ENCODE measurements at places on chromosomes 7 and 10. TPM values are rescaled to one million over a fixed set of nuclear protein-coding genes. Genes with fewer than 3 reads are reported as not detected.

PBLD gene
- 8.7 TPM for total RNA-seq

HTR5A gene
- total RNA-seq, result not detected

EBF3 gene
- total RNA-seq, result 7.8 TPM

SHTN1 gene
- 19.7 TPM for total RNA-seq

CRYGN gene
- not detected for total RNA-seq

TSPAN33 gene
- 8.4 TPM for total RNA-seq

ANKRD2 gene
- total RNA-seq, result not detected

TMEM176A gene
- total RNA-seq, result 6.9 TPM

FOXP2 gene
- 4.9 TPM for total RNA-seq

SFTPA1 gene
- total RNA-seq, result not detected

CRPPA gene
- 3.7 TPM for total RNA-seq

PNLIPRP3 gene
- total RNA-seq, result not detected

CYP2C8 gene
- total RNA-seq, result 0.40 TPM

DNA sequence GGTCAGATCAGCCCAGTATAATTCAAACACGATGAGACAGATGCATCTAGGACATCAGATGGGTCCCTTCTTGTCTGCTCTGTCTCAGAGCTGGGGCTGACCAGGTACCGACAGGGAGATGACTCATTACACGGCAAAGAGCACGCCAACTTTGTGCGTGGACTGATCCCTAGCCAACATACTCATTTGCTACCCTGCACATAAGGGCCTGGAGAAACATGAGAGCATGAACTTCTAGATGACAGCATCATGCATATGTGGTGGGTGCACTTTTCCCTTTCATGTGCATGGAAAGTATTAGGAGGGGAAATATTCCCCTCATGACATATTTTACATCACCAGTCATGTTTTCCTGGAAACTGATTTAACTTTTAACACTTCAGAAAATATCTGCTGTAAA lies 35.1 kb upstream of the NPVF start:
- no peaks in the 10 kb centered on the region for H3K4me1 ChIP-seq
- no peaks in the 10 kb centered on the region for H3K27me3 ChIP-seq
- no peaks in the 10 kb centered on the region for H3K36me3 ChIP-seq
- H3K27ac ChIP-seq, result no peak overlapping the region
- DNase-seq, result no peak
- H3K4me3 ChIP-seq, result no peak overlapping the region

- H3K36me3 ChIP-seq, result no peaks in the 10 kb centered on the region
- H3K4me1 ChIP-seq, result no peaks in the 10 kb centered on the region
- H3K27me3 ChIP-seq, result no peaks in the 10 kb centered on the region
- no peak overlapping the region for H3K27ac ChIP-seq
These were observed 594.2 kb downstream of the CALN1 start for GRCh38 chr7:71817916-71818315.

DNA sequence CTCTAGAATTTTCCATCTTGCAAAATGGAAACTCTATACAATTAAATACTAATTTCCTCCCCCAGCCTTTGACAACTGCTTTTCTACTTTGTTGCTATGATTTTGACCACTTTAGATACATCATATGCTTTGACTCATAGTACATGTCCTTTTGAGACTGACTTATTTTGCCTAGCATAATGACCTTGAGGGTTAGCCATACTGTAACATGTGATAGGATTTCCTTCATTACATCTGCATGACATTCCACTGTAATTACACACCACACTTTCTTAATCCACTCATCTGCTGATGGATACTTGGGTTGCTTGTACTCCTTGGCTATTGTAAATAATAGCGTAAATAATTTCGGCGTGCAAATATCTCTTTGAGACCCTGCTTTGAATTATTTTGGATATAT lies 127.7 kb downstream of the JAZF1 start:
- H3K4me1 ChIP-seq, result no peaks in the 10 kb centered on the region
- no peak overlapping the region for H3K4me3 ChIP-seq
- no peak for DNase-seq
- H3K36me3 ChIP-seq, result no peaks in the 10 kb centered on the region

- DNase-seq, result no peak
- H3K27me3 ChIP-seq, result no peaks in the 10 kb centered on the region
- no peaks in the 10 kb centered on the region for H3K36me3 ChIP-seq
- no peaks in the 10 kb centered on the region for H3K4me1 ChIP-seq
- no peak overlapping the region for H3K4me3 ChIP-seq
These were observed 335.1 kb upstream of the SEMA3A start for GRCh38 chr7:84529480-84530205.

DNA sequence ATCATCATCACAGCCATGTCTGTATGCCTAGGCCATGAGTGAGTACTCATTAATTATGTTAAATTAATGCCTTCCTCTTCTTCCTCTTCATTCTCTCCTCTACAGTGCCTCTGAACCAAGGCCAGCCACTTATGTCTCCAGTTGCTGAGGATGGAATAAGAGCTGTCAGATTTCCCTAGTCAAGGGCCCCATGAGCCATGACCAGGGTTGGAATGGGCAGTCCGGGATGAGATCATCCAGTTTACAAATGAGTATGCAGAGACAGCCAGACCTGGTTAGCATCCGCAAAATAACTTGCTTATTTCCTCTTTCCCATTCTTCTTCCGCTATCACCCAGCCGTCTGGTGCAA lies 342.7 kb downstream of the GRID1 start:
- no peak overlapping the region for H3K27ac ChIP-seq
- no peaks in the 10 kb centered on the region for H3K36me3 ChIP-seq
- H3K27me3 ChIP-seq, result no peaks in the 10 kb centered on the region

GRCh38 chr7:100035876-100036275 lies 13.7 kb upstream of the ZSCAN21 start:
- no peak for DNase-seq
- H3K27ac ChIP-seq, result no peak overlapping the region
- H3K36me3 ChIP-seq, result peaks cover 9% of the 10 kb centered on the region
- no peaks in the 10 kb centered on the region for H3K27me3 ChIP-seq

- peak overlapping the region; percentile 26 for H3K4me3 ChIP-seq
- H3K4me1 ChIP-seq, result no peaks in the 10 kb centered on the region
- H3K36me3 ChIP-seq, result no peaks in the 10 kb centered on the region
- no peak for DNase-seq
- H3K27ac ChIP-seq, result no peak overlapping the region
These were observed 25.0 kb downstream of the SHH start for GRCh38 chr7:155787171-155787851.

DNA sequence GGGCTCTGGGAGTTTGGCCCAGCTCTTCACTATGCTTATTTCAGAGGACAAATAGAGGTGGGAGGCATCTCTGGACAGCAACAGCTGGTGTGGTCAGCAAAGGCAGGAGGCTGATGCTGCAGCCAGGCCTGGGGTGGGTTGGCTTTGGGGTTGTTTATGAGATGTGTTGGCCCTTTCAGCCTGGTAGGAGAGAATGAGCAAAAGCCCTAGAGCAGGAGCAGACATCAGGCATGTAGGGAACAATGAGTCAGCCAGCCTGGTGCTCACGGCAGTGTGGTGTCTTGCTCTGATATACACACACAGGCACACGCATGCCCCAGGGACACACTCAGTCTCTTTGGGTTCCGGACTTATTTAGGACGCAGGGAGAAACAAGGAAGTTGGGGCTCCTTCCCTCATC lies 157.1 kb downstream of the PRKCQ start:
- no peaks in the 10 kb centered on the region for H3K27me3 ChIP-seq
- DNase-seq, result no peak
- no peak overlapping the region for H3K4me3 ChIP-seq
- no peaks in the 10 kb centered on the region for H3K36me3 ChIP-seq
- no peaks in the 10 kb centered on the region for H3K4me1 ChIP-seq

- DNase-seq, result no peak
- H3K27me3 ChIP-seq, result no peaks in the 10 kb centered on the region
- H3K27ac ChIP-seq, result peak overlapping the region; percentile 25
- no peaks in the 10 kb centered on the region for H3K36me3 ChIP-seq
- H3K4me3 ChIP-seq, result no peak overlapping the region
These were observed 123.4 kb upstream of the PDLIM1 start for GRCh38 chr10:95414016-95414830.

GRCh38 chr7:36301914-36302771 lies 87.5 kb upstream of the ANLN start:
- no peak overlapping the region for H3K27ac ChIP-seq
- H3K4me3 ChIP-seq, result no peak overlapping the region
- H3K4me1 ChIP-seq, result peaks cover 8% of the 10 kb centered on the region
- no peaks in the 10 kb centered on the region for H3K36me3 ChIP-seq
- no peak for DNase-seq
- no peaks in the 10 kb centered on the region for H3K27me3 ChIP-seq

DNA sequence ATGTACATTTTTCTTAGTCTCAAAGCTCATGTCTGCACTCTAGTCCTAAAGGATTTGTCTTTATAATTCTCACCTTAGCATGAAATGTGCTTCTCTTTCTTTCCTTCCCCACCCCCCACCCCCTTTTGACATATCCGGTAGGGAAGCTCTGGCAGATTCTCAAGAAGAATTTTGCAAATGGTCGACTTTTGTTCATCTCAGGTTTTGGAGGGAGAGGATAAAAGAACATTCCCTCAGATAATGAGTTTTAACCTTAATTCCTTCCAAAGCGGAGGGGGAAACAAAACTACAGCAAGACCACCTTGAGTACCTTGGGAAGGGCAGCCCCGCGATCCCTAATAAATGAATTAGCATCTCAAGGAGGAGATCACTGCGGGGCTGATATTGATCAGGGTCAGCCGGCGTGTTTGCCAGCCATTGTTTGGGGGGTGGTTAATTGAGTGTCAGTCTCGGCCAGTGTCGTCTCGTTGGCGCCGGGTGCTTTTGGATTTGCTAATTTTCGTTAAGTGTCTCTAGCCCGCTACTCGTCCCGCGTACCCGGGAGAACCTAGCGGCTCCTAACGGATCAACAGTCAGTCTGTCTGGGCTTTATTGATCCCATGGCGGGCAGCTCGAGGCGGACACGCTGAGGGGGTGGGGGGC lies 874 bp upstream of the BAMBI start:
- no peak overlapping the region for H3K27ac ChIP-seq
- H3K27me3 ChIP-seq, result no peaks in the 10 kb centered on the region
- no peaks in the 10 kb centered on the region for H3K4me1 ChIP-seq
- H3K4me3 ChIP-seq, result peak overlapping the region; percentile 57
- DNase-seq, result no peak
- no peaks in the 10 kb centered on the region for H3K36me3 ChIP-seq

DNA sequence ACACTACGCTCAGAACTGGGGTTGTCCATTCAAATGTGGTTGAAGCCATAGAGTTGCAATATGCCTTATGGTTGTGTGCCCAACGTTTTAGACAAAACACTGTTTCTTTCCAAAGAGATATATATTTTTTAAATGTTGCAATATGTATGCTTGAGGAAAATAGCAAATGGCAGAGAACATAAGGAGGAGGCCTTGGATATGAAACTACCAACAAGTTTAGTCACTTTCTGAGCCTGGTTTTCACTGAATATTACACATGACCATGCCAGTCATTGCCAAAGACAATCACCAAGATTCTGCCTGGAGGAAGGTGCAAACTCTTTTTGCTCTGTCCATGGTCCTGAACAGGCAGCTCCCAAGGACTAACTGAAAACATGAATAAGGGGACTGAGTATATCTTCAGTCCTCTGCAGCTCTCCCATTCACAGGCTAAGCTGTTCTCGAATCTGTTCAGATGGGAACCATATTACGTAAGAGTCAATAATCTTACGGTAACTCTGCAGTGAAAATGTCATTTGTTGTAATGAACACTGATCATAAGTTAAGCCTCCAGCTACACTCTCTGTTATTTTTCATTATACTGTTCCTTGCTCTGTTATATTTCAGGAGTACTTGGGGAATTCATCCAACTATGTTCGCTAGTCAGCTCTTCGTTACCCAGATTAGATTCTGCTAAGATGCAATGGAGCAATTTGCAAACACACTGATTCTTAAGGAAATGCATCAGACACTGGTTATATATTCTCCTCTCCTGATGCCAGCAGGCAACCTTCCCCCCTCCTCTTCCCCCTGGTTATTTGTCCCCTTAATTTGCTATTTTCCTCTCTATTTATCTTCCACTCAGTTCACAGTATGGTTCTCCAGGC lies 90.7 kb upstream of the C1QL3 start:
- H3K4me1 ChIP-seq, result no peaks in the 10 kb centered on the region
- no peaks in the 10 kb centered on the region for H3K27me3 ChIP-seq
- no peaks in the 10 kb centered on the region for H3K36me3 ChIP-seq
- H3K4me3 ChIP-seq, result no peak overlapping the region
- DNase-seq, result no peak

DNA sequence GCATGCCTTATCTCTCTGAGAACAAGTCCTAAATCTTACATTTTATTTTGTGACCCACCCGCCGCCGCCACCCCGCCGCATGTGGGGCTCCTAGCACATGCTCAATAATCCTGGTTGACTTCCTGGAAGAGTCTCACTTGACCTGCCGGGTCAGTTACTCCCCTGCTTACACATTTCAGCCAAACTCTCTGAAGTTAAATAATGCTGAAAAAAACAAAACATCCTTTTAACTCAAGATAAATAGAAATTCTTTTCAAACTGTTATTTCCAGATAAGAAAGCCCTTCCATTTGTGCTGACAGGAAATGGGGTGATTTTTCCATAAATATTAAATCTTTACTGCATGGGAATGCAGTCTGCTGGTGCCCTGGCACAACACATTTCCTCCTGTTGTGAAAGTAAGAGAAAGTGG lies 123.5 kb downstream of the ABLIM1 start:
- no peak overlapping the region for H3K4me3 ChIP-seq
- no peaks in the 10 kb centered on the region for H3K27me3 ChIP-seq
- H3K27ac ChIP-seq, result no peak overlapping the region
- no peaks in the 10 kb centered on the region for H3K4me1 ChIP-seq

DNA sequence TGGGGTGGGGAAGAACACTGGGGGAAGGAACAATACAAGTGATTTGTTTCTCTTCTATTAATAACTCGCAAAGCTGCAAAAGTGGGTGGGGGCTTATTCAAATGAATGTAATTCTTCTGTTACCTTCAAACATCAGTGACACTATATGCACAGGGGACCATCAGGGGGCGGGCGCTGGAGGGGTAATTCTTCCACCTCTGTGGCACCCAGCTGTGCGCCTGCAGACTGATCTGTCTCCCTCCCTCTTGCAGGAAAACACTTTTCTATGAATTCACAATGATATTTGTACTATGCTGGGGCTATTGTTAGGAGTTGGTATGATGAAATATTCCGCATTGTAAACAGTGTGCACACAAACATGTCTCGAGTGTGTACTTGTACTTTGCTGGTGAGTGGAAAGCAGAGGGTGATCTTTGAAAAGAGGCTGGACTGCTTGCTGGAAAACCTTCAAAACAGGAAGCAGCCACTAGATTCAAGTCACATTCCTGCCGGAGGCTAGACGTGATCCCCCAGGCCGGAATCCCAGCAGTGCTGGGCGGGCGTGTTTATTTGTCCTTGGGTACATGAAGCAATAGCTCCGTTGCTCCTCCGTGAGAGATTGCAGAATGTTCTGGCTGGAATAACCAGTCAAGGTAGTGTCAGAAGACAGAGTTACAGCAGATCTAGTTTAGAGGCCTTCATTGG lies 15.8 kb upstream of the BNIP3 start:
- DNase-seq, result peak; percentile 97
- H3K4me3 ChIP-seq, result no peak overlapping the region
- H3K27me3 ChIP-seq, result no peaks in the 10 kb centered on the region
- H3K36me3 ChIP-seq, result no peaks in the 10 kb centered on the region
- peak overlapping the region; percentile 90 for H3K27ac ChIP-seq
- H3K4me1 ChIP-seq, result peaks cover 28% of the 10 kb centered on the region

Measured in prostate gland (tissue), 2 donors.